ENCODE measurements at places on chromosomes 11 and 22. TPM values are rescaled to one million over a fixed set of nuclear protein-coding genes. Genes with fewer than 3 reads are reported as not detected.

Gene GSTT4
- polyA plus RNA-seq = not detected

Gene PDGFB
- polyA plus RNA-seq = 16.1 TPM

Gene POU2AF2
- not detected for polyA plus RNA-seq

Gene PHOX2A
- not detected for polyA plus RNA-seq

- DNase-seq = peak; percentile 92
These were observed 553 bp downstream of the PATZ1 start for GRCh38 chr22:31345331-31346254.

DNA sequence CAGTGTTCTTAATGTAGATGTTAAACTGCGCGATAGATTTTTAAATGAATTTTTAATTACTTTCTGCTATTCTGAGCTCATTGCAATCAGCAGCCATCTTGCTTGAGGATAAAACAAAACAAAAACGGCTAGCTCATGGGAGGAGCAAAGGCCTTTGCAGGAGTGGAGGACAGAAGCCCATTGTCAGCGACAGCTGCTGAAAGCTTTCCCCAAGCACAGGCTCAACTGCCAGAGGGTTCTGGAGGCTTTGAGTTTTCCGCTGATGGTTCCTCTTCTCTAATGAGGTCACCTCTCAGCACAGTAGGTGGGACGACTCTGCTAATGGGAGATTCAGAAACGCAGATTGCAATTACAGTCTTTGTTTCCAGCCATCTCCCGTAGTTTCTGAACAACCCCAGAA, 167.1 kb upstream of the TTC12 start:
- no peak for DNase-seq

- DNase-seq = no peak
These were observed 52.4 kb downstream of the LARGE2 start for GRCh38 chr11:45974806-45975205.

GRCh38 chr11:66076561-66076960, 6.5 kb downstream of the PACS1 start:
- DNase-seq = no peak

- no peak for DNase-seq
These were observed 68.3 kb downstream of the ARHGEF12 start for GRCh38 chr11:120404495-120404894.

GRCh38 chr11:110196241-110196754, 100.1 kb downstream of the RDX start:
- peak; percentile 49 for DNase-seq

DNA sequence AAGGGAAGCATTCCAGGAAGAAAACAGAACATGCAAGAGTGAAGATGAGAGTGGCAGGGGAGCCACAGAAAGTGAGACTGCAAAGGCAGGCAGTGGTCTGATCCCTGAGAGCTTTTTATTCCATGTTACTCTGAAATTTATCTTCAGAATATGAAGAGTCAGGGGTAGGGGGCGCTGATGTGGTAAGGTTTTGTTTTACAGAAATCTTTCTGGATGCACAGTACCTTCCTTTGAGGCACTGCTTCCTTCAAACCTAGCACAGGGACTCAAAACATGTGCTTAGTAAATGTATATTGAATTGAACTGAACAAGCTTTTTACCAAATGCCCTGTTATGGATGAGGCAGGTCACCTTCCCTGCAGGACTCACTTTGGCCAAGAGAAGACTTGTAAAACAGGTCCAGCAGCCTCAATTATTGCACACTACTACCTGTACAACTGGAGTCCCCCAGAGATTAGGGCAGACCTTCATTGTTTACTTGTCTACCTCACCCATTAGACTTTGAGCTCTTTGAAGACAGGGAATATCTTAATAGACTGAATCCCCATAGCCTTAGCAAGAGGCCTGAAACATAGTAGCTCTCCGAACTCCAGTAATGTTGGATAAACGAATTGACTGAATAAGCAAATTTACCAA, 2.2 kb downstream of the PAK1 start:
- no peak for DNase-seq

DNA sequence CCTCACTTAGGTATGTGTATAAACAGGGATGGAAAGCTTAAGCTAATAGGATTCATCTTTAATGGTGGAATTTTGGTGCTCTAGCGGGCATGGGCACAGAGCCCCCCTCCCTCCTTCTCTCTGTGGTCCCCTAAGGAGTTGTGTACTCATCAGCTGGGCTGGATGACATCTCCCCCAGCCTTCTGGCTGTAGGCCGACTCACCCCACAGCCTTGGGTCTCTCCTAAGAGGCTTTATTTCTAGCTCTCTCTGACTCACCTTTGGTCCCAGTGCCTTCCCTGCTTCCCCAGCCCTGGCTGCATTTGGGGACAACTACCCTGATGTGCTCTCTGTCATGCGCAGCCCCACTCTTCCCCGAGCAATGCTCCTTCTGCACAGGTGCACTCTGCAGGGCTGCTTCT, 26.9 kb downstream of the SLC6A5 start:
- DNase-seq = no peak

GRCh38 chr11:92390783-92391182, 166.2 kb downstream of the FAT3 start:
- no peak for DNase-seq

Measured in renal pelvis (tissue), 12 donors.